NCI-H510A (cell line): ENCODE measurements at places on chromosomes 1 and 21.

DNA sequence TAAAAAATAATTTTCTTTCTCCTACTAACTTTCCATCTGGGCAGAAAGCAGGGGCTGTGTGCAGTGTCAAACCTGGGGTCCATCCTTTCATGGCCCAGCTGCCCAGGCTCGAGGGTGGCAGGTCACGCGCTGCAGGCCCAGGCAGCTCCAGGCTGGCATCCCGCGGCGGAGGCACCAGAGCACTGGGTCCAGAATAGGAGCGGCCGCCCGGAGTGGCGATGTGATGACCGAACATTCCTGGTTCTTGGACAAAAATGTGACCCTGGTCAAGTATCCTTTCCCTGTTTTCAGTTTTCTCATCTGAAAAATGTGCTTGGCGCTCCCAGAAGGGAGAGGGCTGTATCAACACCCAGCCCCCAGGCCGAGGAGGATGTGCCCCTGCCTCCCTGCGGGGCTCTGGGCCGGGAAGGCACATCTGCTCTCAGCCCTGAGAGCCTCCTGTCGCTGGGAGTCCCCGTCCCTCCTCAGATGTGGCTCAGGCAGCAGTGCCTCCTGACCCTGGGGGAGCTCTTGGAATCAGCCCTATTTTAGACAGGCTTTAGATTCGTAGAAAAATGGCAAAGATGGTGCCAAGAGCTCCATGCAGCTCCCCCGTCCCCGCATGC, 29.3 kb downstream of the SLX9 start:
- no peak for DNase-seq

DNA sequence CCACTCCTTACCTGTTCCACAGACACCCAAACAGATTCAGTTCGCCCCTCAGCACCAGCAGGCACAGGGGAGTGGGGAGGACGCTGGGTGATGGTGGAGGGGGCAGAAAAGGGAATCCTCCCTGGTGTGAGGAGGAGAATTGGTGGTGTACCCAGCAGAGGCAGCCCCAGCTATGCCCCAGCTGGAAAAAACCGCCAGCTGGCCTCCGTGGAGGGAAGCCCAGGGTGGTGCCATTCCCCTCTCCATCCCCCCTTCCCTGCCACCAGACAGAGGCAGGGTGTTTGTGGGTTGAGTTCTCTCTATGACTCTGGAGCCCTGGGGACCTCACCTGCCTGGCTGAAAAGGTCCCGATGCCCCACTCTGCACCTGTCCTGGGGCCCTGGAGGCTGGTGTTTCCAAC, 27.9 kb downstream of the OPTC start:
- no peak for DNase-seq

DNA sequence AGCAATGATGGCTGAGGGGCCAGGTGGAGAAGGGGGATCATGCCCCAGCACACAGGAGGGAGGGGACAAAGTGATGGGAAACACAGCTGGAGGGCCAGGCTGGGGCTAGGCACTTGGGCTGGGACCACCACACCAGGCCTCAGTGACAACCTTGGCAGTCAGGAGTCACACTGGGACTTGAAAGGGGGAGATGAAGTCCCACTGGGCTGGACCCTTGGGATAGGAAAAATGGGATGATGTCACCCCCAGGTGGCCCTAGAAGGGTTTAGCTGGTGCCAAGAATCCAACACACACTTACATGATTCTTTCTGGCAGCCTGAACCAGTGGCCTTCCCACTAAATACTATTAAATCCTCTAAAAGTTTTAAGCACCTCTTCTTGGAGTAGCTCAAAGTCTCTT, 17.1 kb downstream of the ZBTB17 start:
- DNase-seq, result no peak

DNA sequence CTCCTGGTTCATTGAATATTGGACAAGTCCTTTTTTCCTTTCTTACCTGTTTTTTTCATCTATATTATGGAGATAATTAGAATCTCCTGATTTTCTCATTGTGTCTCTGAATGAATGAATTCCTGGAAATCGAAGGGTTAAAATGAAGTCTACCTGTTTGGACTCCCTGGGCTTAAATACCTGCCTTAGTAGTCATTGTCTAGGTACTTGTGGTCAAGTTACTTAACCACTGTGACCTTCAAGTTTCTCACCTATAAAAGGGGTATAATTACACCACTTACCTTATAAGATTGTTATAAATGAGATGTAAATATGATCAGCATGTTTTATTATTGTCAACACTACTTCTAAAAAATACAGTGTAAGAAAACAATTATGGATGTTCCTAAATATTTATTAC, 9.0 kb upstream of the TBX19 start:
- DNase-seq, result no peak

DNA sequence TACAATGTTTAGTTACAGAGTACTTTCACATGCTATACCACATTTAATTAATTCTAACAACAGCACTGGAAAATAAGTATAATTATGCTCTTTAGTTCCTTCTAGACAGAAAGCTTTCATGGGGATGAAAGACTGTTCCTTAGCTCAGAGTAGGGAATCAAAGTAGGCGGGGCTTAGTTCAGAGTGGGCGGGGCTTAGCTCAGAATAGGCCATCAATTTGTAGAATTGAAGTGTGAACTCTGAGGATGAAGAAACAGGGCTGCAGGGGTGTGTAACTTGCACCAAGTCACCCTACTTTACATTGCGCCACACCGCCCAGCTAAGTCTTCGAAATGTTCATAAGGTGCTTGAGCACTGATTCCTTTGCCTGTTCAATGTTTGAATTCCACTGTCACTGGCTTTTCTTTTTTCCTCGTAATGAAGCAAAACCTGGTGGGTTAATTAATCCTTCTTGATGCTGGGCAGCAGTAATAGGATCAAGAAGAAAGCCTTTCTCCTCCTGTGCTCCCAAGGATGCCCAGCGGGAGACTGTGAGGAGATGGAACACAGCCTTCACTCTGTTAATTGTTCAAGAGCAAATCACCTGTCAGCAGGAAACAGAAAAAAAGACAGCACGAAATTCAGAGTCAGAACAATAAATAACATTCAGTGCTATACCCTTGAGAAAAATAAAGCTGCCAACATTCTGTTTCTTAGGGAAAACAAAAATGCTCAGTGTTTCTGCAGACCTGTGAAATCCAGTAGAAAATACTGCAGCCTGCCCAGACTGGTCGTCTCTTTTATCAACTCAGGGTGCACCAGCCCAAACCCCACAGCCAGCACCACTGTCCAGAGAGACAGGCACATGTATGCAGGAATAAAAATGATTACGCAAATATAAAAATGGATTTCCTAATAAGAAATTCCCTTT, 66.5 kb upstream of the CAMK1G start:
- DNase-seq, result no peak

- DNase-seq, result no peak
Measured at GRCh38 chr1:94679332-94680038, 137.9 kb upstream of the F3 start.

DNA sequence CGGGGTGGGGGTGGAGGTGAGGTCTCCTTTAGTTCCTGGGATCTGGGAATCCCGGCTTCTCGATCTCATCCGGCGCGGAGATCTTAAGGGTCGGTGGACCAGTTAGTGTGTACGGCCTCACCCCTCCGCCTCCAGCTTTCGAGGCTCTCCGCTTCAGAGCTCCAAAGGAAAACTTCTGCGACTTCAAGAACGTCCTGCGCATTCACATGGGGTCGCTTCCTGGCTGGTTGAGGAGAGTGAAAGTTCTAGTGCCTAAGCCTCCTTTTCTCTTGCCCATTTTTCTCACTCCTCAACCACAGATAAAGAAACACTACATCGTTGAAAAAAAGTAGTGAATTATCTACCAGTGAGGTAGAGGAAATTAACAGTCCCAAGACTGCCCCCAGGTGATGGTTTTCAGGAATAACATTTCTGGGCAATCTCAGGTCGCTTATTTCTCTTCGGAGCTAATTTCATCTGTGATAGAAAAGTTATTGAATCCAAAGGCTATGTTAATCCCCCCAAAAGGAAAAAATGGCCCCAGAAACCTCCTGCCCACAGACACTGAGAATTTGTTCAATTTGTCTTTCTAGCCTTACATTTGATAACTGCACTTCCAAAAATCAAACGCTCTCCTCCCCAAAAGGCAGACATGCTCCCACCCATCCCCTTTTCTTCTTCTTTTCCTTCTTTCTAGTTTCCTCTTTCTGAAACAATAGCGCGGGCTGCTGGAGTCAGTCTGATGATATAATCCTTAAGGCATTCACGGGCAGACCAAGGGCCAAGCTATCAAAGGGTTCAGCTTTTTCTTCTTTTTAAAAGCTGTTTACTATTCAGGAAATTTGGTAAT, 20.6 kb upstream of the TBX15 start:
- DNase-seq, result no peak

- DNase-seq, result no peak
Measured at GRCh38 chr1:212952641-212952976, 2.3 kb downstream of the VASH2 start.

DNA sequence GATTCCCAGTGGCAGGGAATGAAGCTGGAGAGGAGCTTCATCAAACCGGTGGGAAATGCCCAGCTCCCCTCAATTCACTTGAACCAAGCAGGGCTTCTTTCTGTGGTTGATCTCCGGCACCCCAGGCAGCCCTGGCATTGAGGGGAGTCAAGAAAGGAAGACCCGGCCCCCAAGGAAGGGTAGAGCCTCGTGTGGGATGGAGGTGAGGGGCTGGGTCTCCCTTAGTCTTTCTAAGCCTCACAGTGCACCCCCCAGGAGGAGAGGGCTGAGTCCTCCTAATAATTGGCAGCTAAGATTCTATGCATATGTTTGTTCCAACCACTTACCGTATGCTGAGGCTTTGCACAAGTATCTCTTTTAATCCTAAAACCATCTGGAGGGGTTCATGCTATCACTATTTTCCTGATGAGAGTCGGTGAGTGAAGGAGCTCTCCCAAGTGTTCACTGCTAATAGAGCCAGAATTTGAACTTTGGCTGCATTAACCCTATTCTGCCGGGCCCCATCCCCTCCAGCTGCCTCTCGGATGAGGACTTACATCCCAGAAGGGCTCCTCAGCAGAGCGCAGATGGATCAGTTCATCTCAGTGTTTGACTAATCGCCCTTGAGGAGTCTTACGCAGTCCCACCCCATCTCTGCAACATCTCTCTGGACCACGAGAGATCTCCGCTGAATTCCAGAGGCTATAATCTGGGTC, 33.1 kb upstream of the TMEM51 start:
- DNase-seq, result no peak

DNA sequence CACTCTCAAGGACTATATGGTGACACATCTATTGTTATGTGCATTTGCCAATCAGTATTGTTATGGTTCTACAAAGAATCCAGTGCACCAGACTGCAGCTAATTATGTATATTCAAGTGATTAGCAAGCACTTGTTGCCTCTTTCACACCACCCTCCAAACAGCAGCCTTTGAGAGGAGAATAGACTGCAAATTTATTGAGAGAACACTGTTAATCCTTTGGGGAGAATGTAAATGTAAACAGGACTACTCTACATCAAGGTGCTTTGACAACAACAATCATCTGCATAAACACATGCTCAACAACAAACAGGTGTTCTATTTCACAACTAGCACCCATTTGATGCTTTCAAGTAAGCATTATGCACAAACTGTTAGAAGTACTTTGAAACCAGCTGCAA, 117.4 kb downstream of the AKT3 start:
- DNase-seq, result no peak

GRCh38 chr1:227391211-227391610, 72.9 kb upstream of the CDC42BPA start:
- DNase-seq, result no peak

GRCh38 chr21:32209580-32209979, 69.3 kb downstream of the MIS18A start:
- no peak for DNase-seq

DNA sequence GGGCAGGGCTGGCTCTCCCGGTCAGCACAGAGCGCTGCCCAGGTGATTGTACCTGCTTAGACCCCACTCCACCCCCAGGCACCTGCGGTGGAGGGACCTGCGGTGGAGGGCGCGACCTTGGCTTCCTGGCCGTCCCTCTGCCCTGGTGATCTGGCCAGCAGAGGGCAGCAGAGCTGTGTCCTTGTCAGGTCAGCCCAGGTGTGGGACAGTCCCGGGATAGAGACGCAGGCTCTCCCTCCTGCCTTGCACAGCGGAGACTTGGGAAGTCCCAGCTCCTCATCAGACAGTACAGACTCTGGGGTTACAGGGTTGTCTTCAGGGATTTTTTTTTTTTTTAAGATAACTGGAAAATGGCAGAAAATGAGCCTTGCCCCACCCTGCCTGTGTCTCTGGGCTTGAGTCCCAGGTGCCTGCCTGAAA, 10.0 kb downstream of the SLX9 start:
- no peak for DNase-seq

GRCh38 chr21:27725916-27726315, 759.0 kb upstream of the ADAMTS5 start:
- no peak for DNase-seq

DNA sequence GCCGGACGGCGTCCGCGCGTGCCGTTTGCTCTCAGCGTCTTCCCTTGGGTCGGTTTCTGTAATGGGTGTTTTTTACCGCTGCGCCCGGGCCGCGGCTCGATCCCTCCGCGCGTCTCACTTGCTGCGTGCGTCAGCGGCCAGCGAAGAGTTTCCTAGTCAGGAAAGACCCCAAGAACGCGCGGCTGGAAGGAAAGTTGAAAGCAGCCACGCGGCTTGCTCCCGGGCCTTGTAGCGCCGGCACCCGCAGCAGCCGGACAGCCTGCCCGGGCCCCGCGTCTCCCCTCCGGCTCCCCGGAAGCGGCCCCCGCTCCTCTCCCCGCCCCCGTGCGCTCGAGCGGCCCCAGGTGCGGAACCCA, 159.8 kb downstream of the RUNX1 start:
- no peak for DNase-seq

DNA sequence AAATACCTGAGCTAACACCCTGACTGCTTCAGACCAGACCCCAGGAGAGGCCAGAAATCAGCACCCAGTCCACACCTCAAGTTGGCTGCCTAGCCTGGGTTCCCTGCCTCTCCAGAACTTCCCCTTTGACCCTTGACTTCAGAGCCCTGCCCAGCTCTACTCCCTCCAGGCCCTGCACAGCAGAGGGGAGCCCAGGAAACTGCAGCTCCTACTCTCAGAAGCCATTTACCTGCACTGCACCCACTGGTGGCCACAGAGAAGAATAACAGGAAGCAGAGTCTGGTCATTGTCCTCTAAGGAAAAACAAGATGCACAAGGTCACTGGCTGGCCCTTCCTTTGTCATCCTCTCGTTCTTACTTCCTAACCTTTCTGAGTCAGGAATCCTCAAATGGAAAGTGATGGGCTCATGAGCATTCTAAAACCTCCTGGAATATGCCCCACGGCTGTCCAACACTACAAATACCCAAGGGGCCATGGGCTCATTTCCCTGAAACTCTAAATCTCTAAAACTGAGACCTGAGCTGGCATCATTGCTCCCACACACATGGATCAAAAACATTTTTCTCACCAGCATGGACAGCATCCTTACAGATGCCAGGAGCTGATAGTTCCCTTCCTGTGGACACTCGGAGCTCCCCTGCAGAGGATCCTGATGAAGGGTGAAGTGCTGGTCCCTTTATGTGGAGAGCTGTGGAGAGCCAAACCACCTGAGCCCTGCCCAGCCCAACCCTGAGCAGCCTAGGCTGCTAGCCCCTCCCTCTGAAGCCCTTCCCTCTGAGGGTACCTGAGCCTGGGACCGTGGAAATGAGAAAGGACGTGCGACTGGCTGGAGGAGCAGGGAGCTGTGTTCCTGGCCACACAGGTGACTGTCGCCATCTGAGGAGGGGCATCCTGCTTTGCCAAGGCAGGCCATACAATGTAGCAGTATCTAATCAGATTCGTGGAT, at the start of gene ITLN2:
Gene ITLN2, minus strand, starts transcription at position 652 of the 947 bp plus-strand sequence. Its CDS starts 68 bp downstream, at position 584.
- DNase-seq, result no peak
